ENCODE measurements at places on chromosomes 11 and 22.

DNA sequence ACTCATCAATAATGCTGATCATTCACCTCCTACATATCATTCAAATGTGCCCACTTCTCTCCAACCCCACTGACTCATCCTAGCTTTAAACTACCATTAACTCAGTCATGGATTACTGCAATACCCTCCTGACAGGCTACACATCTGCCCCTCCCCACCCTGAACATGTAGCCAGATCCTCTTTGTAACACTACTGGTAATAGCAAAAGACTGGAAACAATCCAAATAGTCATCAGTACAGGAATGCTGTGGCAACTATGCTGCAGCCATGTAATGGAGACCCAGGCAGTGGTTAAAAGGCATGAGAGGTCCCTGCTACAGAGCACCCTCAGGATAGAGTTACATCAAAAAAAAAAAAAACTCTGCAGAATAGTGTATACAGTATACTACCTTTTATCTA, 16.6 kb downstream of the SLC43A3 start:
- DNase-seq = no peak

- no peak for DNase-seq
Observed at GRCh38 chr11:69651834-69652620, 11.1 kb downstream of the CCND1 start.

DNA sequence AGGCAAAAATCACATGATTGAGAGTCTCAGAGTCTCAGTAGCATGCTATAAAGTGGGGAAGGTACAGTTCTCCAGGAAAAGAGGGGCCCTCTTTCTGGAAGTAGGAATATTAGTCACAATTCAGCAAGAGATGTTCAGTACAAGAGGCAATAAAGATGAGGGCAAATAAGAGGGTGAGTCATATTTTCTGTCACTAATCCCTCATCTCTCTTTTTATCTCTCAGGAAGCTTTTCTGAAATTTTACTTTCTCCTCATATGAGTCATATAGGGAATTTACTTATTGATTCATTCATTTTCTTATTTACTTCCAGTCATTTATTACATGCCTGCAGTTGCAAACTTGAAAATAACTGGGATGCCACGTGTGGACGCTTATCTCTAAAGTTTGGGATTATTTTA, 3.4 kb upstream of the NXPE1 start:
- DNase-seq = no peak

DNA sequence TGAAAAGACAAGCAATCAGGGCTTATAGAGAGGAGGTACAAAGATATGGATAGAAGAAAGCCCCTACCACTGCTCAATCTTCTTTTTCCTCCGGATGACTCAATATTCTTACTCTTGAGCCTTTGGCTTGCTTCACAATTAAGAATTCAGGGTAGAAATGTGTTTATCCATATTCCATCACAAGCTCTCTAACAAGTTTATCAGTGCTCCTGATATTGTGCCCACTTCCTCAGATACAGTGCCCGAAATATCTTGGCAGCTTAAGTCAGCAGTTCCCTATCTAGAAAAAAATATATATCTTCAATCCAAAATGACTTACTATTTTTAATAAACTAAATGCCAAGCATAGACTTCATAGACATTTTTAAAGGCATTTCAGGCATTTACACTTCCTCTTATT, 255.1 kb upstream of the FAT3 start:
- DNase-seq = no peak

- no peak for DNase-seq
Observed at GRCh38 chr22:17638182-17638431, 450 bp upstream of the BCL2L13 start.

- DNase-seq = no peak
Observed at GRCh38 chr22:45448431-45448830, 34.9 kb downstream of the RIBC2 start.

GRCh38 chr11:66251809-66252208, 16.6 kb upstream of the RAB1B start:
- no peak for DNase-seq

DNA sequence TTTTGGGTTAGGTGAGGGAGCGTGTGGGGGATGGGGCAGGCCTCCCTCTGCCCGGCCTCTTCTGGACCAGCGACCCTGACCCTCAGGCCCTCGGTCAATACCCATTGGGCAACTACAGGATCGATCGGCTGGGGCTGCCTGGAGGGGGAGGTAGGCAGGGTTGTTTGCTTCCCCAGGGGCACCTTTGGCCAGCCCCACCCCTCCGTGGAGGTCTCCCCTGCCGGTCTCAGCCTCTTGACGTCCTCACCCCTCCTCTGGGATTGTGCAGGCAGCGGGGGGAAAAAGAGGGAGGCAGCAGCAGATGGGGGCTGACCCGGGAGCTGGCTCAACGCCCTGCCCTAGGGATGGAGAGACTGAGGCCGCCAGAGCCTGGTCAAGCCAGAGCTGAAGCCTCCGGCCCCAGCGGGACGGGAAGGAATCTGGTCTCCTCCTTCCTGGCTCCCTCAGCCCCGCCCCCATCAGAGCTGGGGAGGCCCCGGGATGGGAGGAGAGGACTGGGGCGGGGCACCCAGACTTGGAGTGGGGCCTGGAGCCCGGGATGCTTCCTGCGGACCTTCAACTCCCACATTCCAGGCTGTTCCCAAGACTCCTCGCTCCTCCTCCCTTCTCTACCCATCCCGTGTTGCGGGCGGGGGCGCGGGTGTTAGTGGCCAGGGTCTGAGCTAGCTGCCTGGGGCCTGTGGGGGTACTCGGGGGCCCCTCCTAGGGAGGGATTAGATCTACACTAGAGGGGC, 14.4 kb upstream of the CDC42EP1 start:
- no peak for DNase-seq
